Lung microvascular endothelial cell (primary cell): ENCODE measurements at places on chromosomes 12 and 14. TPM values are rescaled to one million over a fixed set of nuclear protein-coding genes. Genes with fewer than 3 reads are reported as not detected.
A peak's percentile ranks its signal among the peaks of the same experiment; 100 is the strongest.

The DGKA gene
- total RNA-seq = 9.5 and 12.9 TPM in 2 replicates

The SOAT2 gene
- total RNA-seq = not detected in 2 replicates

The ASIC1 gene
- total RNA-seq = under 0.01 TPM in 1 of 2 replicates, not detected in the other

The KRT6A gene
- not detected in 2 replicates for total RNA-seq

The RND1 gene
- total RNA-seq = 1.4 and 3.5 TPM in 2 replicates

The ARG2 gene
- 33.8 and 39.7 TPM in 2 replicates for total RNA-seq

The VASH1 gene
- 11.6 and 15.3 TPM in 2 replicates for total RNA-seq

The RPAP3 gene
- total RNA-seq = 5.8 and 5.9 TPM in 2 replicates

The CEBPE gene
- not detected in 2 replicates for total RNA-seq

The GLS2 gene
- total RNA-seq = 0.20 TPM in 1 of 2 replicates, not detected in the other

The RHNO1 gene
- 17.1 and 17.9 TPM in 2 replicates for total RNA-seq

The NAV3 gene
- 1.2 and 9.4 TPM in 2 replicates for total RNA-seq

The C14orf39 gene
- total RNA-seq = not detected in 2 replicates

The PROX2 gene
- not detected in 2 replicates for total RNA-seq

The ATF1 gene
- total RNA-seq = 13.5 and 17.5 TPM in 2 replicates

The MSI1 gene
- not detected in 2 replicates for total RNA-seq

The TSPAN8 gene
- total RNA-seq = not detected in 2 replicates

The LRRC10 gene
- not detected in 2 replicates for total RNA-seq

The SERPINA6 gene
- total RNA-seq = not detected in 2 replicates

DNA sequence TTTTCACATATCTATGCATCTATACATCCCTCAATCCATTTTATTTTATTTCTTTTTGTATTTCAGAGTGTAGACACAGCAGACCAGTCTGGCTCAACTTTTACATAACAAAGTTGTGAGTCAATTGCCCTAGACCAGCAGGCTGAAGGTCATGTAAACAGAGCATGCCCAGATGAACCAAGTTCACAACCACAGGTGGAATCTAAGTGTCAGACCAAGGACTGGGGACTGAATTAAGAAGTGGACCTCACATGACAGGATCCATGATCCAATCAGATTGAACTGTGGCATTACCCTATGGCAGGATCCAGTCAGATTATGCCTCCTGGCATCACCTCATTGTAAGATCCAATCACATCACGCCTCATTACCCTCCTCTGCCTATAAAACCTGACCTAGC, 455.8 kb downstream of the SOX5 start:
- no peak for DNase-seq

- no peak for DNase-seq
These were observed 54.3 kb downstream of the DENND5B start for GRCh38 chr12:31536672-31537071.

DNA sequence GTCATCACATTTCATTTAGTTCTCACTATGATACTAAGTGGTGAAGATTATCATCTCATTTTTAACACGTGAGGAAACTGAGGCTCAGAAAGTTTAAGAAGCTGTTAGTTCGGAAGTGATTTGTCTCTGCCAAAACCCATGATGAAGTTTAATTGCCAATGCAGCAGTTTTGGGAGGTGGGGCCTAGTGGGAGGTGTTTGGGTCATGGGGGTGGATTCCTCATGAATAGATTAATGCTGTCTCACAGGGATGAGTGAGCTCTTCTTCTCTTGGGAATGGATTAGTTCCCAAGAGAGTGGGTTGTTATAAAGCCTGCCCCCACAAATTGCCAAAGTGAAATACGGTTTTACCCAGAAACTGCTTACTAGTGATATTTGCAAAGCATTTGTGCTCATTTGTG, 91.5 kb upstream of the IGF1 start:
- no peak for DNase-seq

- DNase-seq = no peak
These were observed 721.4 kb downstream of the TMTC2 start for GRCh38 chr12:83408146-83408545.

- DNase-seq = no peak
These were observed 21.8 kb upstream of the HDAC7 start for GRCh38 chr12:47841501-47841900.

GRCh38 chr12:55652352-55652751, 15.7 kb downstream of the OR10P1 start:
- no peak for DNase-seq

- no peak for DNase-seq
These were observed 43.0 kb upstream of the NTF3 start for GRCh38 chr12:5388581-5389535.

DNA sequence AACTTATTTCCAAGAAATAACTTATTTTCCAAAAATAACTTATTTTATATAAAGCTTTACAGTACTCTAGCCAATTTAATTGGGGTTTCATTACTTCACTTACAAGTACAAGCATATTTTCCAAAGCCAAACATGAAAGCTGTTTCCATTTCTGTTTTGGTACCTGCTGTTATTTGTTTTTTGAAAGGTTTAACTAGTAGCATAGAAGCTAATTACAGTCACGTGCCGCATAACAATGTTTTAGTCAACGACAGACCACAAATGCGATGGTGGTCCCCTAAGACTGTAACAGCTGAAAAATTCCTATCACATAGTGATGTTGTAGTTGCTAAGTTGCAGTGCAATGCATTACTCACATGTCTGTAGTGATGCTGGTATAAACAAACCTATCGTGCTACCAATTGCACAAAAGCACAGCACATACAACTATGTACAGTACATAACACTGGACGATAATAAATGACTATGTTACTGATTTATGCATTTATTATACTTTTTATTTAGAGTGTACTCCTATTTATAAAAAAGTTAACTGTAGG, 21.7 kb downstream of the PTPN21 start:
- DNase-seq = no peak

- peak; percentile 56 for DNase-seq
These were observed 26.5 kb downstream of the ZBTB42 start for GRCh38 chr14:104827177-104828055.

- no peak for DNase-seq
These were observed 65.1 kb upstream of the ST8SIA1 start for GRCh38 chr12:22399464-22400180.

DNA sequence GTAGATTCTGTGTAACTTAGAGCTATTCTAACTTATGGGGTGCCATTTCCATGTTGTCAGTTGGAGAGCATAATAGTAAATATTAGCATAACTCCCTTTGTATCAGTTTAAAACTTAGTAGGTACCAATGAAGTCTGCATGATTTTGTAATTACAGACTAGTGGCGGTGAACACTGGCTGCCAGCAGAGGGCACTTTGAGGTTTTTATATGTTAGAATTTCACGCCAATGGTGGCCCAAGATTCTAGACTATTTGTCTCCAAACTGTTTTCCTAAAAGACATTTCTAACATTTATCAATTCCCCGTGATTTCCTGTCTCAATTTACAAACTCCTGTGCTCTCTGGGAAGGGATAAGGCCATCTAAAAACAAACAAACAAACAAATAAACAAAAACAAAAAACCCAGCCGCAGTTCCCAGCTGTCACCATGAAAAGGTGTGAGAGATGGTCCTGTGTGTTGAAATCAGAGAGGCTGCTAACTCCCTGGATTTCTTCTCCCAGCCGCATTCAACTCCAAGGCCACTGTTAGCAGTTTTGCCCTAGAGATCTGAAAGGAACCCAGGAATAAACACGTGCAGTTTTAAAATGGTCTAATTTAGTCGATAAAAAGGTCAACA, 57.6 kb downstream of the BRMS1L start:
- peak; percentile 32 for DNase-seq

GRCh38 chr12:29732191-29732590, 51.6 kb downstream of the TMTC1 start:
- peak; percentile 89 for DNase-seq

DNA sequence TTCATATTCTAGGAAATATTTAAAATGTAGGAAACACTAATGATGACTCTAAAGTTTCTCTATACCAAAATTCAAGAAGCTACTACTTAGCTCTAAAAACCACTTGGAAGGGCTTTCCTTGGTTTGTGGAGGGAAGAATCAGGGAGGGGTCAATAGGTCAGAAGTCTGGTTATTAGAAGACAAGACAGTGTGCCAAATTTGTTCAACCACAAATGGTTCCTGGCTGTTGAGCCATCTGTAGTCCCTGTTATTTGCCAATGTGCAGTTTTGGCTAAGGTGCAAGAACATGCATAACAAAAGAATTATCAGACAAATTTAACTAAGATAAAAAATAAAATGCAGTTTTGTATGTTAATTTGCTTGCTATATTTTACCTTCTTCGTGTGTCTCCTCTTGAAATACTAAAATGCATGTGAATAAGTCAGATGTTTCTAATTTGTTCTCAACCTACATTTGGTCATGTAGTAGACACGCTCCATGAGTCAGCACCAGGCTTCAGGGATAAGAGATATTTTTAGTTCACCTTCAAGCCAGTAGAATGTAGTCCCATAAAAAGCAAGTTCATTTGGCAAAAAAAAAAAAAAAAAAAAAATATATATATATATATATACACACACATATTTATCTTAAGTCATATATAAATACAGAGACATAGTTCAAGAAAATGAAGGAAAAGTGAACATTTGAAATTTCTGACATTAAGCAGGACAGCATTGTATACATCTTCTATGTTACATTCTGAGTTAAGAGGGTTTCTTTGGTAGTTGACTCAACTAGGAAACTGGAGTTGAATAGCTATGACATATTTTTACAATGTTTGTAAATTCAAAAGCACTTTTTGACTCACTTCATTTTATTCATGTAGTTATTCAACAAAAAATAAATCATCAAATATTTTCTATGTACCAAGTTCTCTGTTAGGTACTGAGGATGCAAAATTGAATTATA, 123.3 kb downstream of the KCNC2 start:
- DNase-seq = no peak

DNA sequence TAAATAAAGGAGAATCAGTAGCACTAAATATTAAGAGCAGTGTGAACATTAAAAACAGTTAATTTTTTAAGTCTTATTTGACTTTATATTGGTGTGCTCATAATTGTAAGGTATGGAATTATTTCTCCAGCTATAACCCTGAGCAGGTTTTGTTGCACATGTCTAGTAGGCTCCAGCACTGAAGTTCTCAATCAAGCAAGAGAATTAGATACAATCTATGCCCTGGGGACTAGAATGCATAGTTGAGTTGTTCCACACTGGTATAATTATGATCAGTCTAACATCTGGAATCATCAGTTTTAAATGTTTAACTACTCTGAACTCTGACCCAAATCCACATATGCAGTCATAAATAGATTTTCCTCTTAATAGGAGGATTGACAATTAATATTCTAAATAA, 257.8 kb upstream of the ARHGAP5 start:
- DNase-seq = no peak

- no peak for DNase-seq
These were observed 190.0 kb downstream of the MDGA2 start for GRCh38 chr14:47485421-47485820.

GRCh38 chr12:130859161-130859560, 12.7 kb upstream of the RAN start:
- no peak for DNase-seq

DNA sequence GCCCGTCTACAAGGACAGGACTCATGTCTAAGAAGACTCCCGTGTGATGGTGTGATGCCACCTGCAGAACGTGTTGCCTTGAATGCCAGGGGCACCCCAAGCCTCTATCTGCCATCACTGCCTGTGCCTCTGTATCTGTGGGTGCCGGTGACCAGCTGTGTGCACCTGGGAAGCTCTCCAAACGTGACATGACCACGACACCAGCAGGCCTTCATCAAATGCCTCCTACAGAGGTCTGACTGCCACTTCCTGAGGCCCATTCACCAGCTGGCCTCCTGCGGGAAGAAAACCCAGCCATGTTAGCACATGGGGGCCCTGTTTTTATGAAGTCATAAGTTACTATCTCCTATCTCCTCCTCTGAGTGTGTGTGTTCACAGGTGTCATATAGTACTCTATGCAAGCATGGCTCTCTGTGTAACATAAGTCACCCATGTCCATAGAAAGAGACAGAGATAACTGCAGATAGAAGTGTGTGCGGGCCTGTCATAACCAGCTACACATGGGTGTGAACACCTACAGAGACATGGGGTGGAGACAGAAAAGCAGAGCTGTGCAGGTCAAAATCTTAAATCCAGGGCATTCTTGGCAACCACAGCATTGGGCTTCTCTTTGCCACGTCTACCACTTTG, 18.3 kb upstream of the SERPINA4 start:
- DNase-seq = no peak

DNA sequence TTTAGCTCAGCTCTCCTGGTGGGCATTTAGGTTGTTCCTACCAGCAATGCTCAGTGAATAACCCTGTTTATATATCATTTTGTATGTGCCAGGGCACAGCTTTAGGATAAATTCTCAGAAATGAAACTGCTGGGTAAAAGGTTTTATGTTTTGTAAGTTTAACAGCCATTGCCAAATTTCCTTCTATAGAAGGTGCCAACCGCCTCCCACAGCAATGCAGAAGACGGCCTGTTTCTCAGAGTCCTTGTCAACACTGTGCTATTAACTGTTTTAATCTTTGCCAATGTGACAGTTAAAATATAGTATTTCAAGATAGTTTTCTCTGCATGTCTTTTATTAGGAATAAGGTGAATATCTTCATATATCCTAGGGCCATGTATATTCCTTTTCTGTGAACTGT, 65.0 kb downstream of the PPP1R13B start:
- DNase-seq = no peak

DNA sequence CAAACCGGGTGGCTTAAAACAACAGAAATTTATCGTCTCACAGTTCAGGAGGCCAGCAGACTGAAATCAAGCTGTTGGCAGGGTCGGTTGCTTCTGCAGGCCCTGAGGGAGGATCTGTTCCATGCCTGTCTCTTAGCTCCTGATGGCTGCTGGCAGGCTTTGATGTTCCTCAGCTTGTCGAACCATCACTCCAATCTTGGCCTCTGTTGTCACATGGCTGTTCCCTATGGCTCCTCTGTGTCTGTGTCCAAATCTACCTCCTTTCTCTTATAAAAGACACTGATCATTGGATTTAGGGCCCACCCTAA, 14.0 kb downstream of the NFATC4 start:
- DNase-seq = no peak

DNA sequence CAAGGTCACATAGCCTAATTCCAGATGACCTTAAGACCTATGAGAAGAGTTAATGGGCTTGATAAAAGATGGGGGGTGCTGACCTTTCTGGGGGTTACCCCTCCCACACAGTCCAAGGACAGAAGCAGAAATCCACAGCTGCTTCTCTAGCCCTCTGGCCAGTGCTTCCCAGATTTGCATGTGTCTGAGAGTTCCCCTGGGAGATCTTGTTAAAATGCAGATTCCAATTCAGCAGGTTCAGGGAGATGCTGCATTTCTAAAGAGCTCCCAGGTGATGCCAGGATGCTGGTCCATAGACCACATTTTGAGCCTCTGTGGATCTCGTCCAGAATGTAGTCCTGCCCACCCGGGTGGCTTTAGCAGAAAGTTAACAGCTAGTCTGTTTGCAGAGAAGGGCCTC, 82.1 kb downstream of the WSCD2 start:
- no peak for DNase-seq

GRCh38 chr12:43882578-43883178, 46.8 kb downstream of the TMEM117 start:
- peak; percentile 75 for DNase-seq

- DNase-seq = no peak
These were observed 128.2 kb downstream of the RGS6 start for GRCh38 chr14:72060460-72060859.

- DNase-seq = no peak
These were observed 216.6 kb downstream of the GLT1D1 start for GRCh38 chr12:129069886-129070285.

GRCh38 chr12:94704452-94705306, 54.3 kb upstream of the TMCC3 start:
- peak; percentile 90 for DNase-seq

GRCh38 chr12:34392741-34393085, 370.4 kb downstream of the ALG10 start:
- DNase-seq = no peak
